ENCODE measurements at places on chromosomes 1 and 21. TPM values are rescaled to one million over a fixed set of nuclear protein-coding genes. Genes with fewer than 3 reads are reported as not detected.

Gene IVL
- 0.16 TPM for total RNA-seq

Gene OR6K3
- total RNA-seq, result not detected

Gene KCNE2
- total RNA-seq, result 0.27 TPM

Gene TMEM125
- total RNA-seq, result 0.64 TPM

GRCh38 chr1:207499573-207499972 lies 3.6 kb downstream of the CR1 start:
- peak; percentile 20 for DNase-seq

DNA sequence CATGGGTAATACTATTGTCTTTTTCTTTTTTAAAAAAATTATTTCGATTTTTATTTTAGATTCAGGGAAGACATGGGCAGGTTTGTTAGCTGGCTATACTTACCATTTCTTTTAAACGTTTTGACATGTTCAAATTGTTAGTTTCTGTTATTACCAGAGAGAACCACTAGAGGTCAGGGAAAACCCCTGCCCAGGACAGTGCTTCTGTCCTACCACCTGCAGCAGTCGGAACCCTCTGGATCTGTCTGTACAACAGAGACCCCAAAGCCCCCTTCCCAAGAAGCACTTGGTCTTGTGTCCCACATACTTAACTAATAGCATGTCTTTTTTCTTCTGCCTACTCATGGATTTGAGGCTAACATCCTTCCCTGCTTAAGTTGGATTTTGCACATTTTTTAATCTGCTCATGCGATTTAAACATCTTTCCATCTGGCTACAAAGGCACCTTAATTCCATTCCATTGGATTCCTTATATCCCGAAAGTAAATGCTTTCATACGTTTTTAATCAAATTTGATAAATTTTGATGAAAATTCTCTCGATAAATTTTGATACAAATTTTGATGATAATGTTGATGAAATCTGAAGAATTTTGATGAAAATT lies 10.0 kb upstream of the C1orf115 start:
- peak; percentile 4 for DNase-seq

- DNase-seq, result no peak
Measured at GRCh38 chr1:31522556-31522845, 53.8 kb upstream of the TINAGL1 start.

- peak; percentile 87 for DNase-seq
Measured at GRCh38 chr1:93680420-93681100, 1.1 kb downstream of the BCAR3 start.

DNA sequence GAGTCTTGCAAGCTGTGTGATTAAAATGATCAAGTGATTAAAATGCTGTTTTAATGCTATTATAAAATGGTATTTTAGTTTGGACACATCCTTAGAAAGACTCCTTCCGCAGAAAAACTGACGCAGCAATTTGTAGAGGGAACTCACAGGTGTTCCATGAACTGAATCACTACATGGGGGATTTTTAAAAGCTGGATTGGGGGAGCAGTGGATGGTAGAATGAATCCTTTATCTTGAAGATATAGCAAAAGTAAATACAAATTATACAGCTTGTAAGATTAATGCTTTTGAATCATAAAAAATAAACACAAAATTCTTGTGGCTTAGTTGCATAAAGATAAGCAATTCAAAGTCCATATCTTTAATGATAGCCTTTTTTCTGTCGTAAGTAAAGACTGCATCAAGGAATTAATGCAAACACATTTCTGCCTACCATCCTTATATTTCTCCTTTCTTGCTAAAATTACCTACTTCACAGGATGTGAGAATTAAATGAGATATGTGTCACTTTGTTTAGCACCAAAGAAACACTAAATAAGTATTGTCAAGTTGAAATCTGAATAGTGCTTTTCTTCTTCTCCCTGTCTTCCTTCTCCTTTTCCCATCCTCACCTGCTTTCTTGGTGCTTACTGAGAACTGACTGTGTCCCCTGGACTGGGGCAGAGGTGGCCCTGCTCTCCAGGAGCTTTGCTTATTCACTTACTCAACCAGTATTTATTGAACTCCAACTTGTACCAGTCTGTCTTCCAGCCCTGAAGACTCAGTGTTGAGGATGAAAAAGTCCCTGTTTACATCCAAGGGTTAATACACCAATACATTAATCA lies 61.5 kb upstream of the F3 start:
- peak; percentile 68 for DNase-seq

GRCh38 chr21:36860736-36861594 lies 105.5 kb downstream of the HLCS start:
- peak; percentile 90 for DNase-seq

- DNase-seq, result peak; percentile 18
Measured at GRCh38 chr21:31132574-31133242, 94.4 kb upstream of the KRTAP19-8 start.

DNA sequence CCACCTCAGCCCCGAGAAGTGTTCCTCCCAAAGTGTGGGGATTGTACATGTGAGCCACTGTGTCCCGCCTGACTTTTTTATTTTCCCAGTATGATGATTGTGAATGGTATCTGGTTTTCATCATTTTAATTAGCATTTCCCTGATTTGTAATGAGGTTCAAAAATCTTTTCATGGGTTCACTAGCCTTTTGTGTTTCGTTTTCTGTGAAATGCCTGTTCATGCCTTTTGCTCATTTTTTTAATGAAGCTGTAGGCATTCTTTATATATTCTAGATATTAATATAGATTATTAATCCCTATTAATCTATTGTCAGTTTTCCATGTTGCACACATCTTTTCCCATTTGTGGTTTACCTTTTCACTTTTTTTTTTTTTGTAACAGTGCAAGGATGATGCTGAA lies 20.5 kb downstream of the DAP3 start:
- no peak for DNase-seq

GRCh38 chr1:16925635-16926490 lies 4.1 kb downstream of the CROCC start:
- DNase-seq, result no peak

GRCh38 chr21:36888466-36888865 lies 78.0 kb downstream of the HLCS start:
- no peak for DNase-seq

- no peak for DNase-seq
Measured at GRCh38 chr1:109890115-109890953, 20.3 kb upstream of the CSF1 start.

DNA sequence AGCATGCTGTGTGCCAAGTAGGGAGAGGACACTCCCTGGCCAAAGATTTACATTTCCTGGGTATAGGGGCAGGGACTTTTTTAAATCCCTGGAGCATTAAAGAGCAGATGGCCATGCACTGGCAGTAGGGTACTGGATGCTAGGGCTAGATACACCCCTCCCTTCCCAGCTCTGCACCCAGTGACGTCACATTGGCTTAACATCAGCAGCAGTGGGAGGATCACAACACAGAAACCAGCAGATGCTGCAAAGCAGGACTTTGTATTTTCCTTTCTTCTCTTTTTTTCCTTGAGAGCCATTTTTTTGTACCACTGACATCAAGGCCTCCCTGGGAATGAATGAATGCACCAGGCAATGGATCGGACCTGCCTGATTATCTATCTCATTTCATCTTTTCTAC lies 243.0 kb downstream of the KAZN start:
- no peak for DNase-seq
